Esophagus mucosa (tissue), 1 donor: ENCODE measurements at places on chromosomes 1 and 21. TPM values are rescaled to one million over a fixed set of nuclear protein-coding genes. Genes with fewer than 3 reads are reported as not detected.
A peak's percentile ranks its signal among the peaks of the same experiment; 100 is the strongest.

The LIN28A gene
- not detected for total RNA-seq

The PODN gene
- 2.6 TPM for total RNA-seq

The RCSD1 gene
- 2.4 TPM for total RNA-seq

The GSTM1 gene
- not detected for total RNA-seq

DNA sequence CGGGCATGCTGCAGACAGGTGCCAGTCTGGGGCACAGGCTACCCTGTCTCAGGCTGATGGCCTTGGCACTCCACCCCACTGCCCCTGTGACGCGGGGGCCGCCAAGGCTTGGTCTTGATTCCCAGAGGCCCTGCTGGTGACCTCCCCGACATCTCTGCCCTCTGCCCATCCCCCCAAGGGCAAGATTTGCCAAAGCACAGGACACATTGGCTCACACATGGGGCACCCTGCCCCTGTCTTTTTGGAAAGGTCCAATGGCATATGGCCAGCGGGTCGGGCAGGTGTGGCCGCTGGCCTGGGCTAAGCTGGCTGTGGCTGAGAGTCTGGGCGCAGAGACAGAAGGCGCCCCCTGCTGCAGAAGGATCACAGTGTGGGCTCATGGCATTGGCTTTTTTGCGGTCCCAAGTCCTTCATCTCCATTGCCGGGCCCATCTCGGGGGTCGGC lies 4.6 kb downstream of the MIB2 start:
- no peak for ATAC-seq

- ATAC-seq = no peak
Measured at GRCh38 chr1:39305555-39305954, 101.1 kb downstream of the MACF1 start.

- no peak for ATAC-seq
Measured at GRCh38 chr21:42892582-42892930, 553 bp upstream of the NDUFV3 start.

DNA sequence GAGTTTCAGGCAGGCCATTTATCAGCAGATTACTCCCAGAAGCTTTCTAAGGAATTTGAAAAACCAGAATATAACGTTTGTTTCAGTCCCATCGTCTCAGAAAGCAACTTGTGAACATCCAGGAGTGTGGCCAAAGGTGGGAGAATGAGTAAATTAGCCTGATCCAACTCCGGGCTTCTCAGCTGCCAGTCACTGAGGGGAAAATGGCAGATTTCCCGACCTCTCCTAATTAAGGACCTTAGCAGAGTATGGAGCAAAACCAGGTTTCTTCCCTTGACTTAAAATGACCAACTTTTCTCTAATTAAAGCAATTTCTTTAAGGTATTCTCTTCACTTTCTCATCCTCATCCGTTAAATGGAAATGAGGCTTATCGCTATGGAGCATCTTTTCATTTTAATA lies 1.0 kb downstream of the CORT start:
- ATAC-seq = no peak

- no peak for ATAC-seq
Measured at GRCh38 chr1:36530791-36531190, 48.1 kb upstream of the CSF3R start.

GRCh38 chr21:32994305-32994704 lies 31.4 kb upstream of the OLIG2 start:
- ATAC-seq = no peak

DNA sequence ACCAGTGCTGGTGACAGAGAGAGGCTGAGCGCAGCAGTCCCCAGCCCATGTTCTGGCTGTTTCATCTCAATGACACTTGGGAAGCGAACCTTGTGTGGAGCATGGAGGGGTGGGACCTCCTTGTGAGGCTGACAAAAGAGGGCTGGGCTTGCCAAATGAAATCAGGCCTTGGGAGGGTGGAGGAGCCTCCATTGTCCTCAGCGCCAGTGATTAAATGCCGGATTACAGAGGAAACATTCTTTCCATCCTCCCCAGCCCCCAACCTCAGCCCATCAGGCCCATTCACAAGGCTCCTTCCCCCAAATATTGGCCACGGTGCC lies 63.3 kb upstream of the PAXBP1 start:
- no peak for ATAC-seq

DNA sequence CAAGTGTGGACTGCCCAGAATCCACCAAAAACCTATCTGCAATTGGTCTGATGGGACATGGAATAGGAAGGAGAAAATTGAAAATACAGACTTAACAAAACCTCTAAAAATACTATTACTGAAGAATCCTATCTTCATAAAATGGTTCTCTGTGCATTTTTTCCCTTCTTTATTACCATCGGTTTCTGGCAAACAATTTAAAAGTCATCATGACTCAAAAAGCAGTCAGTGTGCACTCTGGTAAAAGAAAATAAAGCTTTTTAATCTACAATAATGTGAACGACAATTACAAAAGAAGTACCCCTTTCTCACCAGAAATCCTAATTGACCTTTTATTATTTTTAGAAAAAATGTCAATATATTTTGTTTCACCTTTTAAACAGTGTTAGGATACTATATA lies 186.3 kb downstream of the TPR start:
- no peak for ATAC-seq

GRCh38 chr1:17664322-17664721 lies 90.8 kb upstream of the ACTL8 start:
- no peak for ATAC-seq

- no peak for ATAC-seq
Measured at GRCh38 chr1:65378247-65378946, 42.1 kb upstream of the LEPR start.

DNA sequence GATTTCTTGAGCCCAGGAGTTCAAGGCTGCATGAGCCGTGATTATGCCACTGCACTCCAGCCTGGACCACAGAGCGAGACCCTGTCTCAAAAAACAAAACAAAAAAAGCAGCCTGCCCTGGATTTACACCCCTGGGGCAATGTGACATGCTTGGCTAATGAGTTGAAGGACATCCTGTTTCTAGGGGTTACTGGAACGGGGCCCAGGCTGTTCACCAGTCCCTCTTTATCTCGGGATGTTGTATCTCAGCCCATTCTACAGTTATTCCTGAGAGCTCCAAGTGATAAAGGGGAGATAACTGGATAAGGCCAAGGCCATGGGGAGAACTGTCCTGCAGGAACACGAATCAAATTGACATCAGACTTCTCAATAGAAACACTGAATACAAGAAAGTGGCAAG lies 21.7 kb upstream of the S100A2 start:
- peak; percentile 20 for ATAC-seq

- no peak for ATAC-seq
Measured at GRCh38 chr1:168792142-168792541, 63.1 kb upstream of the DPT start.

DNA sequence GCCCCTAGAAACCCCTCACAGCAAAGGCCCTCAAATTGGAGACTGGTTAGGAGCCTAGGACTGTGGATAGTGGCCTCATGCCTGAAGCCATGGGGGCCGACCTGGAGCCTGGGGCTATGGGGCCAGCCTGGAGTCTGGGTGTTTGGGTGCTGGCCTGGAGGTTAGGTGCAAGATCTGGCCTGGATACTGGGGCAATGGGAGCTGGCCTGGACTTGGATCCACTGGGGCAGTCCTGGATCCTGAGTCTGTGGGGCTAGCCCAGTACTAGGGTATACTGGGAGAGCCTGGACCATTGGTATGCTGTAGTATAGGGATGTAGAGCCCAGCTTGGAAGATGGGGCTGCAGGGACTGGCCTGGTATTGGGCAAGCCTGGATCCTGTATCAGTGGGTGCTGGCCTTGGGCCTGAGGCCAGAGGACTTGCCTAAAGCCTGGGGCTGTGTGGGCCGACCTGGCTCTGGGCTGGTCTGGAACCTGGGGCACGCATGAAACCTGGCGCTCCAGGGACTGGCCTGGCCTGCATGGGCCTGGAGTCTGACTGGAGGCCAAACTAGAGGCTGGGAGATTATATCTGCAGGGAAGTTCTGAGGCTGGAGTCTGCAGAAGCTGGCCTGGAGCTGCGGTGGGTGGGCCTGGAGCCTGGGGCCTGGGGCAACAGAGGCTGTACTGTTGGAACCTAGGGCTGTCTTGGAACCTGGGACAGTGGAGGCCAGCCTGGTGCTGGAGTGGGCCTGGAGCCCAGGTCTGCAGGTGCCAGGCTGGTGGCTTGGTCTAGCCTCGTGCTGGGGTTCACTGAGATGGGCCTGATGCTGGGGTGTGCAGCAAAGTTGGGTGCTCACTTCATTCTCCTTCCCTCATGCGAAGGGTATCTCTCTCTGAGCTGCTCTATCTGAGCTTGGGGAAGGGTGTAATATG lies 12.6 kb upstream of the DENND1B start:
- no peak for ATAC-seq

DNA sequence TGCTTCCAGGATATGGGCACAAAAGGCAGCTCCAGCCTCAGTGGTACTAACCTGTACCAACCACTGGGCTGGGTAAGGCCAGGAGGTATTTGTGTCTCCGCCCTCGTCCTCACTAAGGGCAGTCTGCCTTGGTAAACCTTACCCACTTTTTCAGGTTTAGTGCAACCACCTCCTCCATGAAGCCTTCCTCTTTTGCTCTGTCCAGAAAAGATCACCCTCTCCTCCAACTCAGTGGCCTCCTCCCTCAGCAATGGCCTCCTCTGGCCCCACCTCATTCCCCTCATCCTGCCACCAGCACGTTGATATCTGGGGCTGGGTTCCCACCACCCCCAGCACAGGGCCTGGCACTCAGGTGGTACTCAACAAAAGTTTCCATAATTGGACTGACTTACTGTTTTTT lies 161.5 kb downstream of the GRIK3 start:
- no peak for ATAC-seq

GRCh38 chr1:23567996-23568607 lies 8.8 kb upstream of the ID3 start:
- ATAC-seq = peak; percentile 24

GRCh38 chr1:229884765-229885164 lies 182.3 kb upstream of the GALNT2 start:
- ATAC-seq = no peak
